ENCODE measurements at places on chromosomes 6 and 20.

DNA sequence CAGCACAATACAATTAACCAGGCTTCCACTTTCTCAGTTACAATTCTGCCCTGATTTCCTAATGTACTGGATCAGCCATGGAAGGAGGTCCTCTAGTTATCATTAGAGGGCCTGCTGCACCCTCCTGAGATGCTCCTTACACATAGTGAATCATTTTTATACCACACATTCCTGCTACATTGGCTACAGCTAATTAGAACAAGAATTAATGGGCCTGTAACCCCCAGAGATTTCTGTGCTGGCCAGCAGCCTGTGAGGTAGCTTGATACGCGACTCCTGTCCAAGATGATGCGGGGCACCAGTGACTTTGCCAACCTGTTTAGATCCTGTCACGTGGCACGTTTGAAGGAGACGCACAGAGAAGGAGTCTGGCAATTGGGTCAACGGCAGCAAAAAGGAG is 422.8 kb downstream of the EPM2A start:
- DNase-seq: no peak

DNA sequence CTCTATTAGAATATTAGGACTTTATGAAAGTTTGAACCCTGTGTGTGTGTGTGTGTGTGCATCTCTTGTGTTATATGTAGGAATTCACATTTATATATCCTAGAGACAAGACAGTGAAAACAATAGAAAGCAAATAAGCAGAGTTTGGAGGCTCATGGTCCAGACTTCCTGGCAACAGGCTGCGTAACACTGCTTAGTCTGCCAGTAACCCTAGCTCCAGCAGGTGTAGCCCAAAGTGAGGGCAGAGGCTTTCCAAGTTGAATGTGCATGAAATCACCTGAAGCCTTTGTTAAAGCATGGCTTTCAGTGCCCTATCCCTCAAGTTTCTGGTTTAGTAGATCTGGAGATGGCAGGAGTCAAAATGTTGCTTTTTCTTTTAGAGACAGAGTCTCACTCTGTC is 569.9 kb downstream of the KIF16B start:
- DNase-seq: no peak

DNA sequence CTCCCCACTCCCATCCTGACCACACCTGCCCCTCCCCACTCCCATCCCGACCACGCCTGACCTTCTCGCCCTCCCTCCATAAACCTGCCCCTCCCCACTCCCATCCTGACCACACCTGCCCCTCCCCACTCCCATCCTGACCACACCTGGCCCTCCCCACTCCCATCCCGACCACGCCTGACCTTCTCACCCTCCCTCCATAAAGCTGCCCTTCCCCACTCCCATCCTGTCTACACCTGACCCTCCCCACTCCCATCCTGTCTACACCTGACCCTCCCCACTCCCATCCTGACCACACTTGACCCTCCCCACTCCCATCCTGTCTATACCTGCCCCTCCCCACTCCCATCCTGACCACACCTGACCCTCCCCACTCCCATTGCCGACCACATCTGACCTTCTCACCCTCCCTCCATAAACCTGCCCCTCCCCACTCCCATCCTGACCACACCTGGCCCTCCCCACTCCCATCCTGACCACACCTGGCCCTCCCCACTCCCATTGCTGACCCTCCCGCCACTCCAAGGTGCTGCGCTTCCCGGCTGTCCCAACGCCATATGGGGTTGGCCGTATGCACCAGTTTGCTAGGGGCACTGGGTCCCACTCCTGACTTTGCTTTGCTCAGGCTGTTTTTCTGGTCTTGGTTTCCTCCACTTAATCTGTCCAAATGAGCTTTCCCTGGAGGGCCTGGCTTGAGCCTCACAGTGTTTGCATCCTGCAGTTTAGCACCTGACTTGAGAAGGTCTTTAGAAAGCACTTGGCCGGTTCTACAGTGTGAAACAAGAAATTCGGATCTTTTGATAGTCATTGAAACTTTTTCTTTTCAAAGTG is 2.9 kb downstream of the KIF25 start:
- DNase-seq: no peak

GRCh38 chr20:57214427-57214826 is 52.0 kb downstream of the BMP7 start:
- no peak for DNase-seq

Measured in effector memory CD8-positive, alpha-beta T cell (primary cell).